Fibroblast of villous mesenchyme (primary cell): ENCODE measurements at places on chromosomes 7 and 10.

GRCh38 chr7:11843113-11843765, 11.2 kb upstream of the THSD7A start:
- DNase-seq: no peak

DNA sequence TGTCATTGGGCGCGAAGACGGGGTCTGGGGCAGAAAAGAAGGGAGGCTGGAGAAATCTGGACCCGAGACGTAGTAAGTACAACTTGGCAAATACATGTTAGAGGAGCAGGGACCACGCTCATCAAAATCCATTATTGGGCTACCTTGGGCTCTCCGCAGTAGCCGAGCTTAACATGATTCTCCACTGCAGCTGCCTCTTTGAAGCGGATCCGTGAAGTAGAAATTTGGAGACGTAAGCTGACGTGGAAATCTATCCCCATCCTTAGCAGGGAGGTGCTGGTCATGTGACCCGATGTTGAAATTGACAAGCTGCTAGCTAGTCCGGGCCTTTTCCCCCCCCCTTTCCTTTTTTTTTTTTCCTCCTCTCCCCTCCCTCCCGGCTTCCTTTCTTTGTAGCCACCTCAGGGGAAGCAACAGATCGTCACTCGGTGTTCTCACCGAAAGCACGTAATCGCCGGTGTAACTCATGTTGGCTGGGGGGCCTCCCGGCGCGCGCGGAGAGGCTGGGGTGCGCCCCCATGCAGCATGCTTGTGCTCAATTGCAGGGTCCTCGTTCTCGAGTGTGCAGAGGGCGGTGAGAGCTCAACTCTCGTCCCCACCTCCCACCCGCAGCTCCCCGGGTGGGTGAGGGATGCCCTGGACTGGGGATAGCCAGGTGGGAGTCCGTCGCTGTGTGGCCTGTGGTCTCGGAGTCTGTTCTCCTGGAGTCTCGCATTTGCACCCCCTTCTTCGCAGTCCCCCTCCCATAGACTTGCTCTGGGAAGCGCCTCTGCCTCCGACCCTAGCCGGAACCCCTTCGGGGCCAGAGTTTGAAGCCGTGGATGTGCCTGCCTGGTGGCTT, at the start of gene HOXA11:
TSS of gene HOXA11 (minus strand) at position 220 of the 841 bp plus-strand sequence. CDS start at position 132, 88 bp downstream.
- peak; percentile 99 for DNase-seq

- no peak for DNase-seq
These were observed 48.5 kb downstream of the RASGEF1A start for GRCh38 chr10:43218206-43218950.

DNA sequence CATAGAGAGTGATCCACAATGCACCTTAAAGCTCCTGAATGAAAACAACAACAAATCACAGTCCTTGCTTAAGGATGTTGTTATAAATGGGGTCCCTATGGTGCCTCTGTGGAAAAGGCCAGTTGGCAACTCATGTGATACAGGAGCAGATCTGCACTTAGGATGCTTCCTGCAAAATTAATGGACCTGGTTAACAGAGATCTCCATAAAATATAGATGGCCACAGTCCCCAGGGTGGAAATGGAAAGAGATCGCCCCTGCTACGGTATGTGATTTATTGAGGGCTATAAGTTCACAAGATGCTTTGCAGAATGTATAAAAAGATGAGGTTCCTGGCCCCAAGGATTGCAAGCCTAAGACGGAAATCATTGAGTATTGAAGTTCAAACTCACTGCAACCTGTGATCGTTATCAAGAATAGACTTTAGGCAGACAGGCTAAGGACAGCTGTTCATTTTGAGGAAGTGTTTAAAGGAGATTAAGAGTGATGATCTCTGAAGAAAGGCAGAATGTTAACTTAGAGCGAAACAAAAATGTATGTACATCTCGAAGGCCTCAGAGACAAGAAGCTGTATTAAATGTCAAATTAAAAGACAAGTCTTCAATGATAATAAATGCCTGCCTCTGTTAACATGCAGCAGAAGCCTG, 174.1 kb upstream of the PLPP4 start:
- DNase-seq: no peak

DNA sequence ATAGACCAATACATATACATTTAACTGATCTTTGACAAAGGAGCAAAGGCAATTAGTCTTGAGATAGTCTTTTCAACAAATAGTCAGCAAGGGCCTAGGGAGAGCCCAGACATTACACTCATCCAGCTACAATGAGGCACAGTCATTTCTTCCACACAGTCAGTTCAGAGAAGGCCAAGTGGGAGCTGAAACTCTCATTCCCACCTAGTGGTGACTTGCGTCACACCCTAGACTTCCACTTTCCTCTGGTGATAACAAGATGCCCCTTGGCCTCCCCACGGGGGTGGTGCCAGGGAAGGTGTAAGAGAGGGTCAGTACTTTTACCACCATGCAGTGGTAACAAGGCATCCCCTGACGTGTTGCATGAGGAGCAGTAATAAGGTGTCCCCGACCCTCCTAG, 8.0 kb downstream of the FRMPD2 start:
- DNase-seq: no peak

DNA sequence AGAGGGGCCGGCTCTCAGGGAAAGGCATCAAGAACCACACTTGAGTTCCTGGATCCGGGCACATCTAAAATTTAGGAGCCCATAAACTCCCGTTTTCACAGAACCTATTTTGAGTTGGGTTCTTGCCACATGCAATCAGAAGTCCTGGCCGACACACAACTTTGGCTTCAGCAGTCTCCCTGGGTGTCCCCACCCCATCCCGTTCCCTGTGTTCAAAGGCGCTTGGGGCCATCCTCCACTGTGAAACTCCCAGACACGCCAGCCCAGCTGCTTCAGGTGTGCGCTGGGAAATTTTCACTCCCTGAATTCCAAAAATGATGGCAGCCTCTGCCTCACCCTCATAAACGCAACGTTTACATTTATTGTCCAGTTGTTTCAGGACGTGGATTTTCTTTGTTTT, 8.4 kb upstream of the ZFAND2A start:
- DNase-seq: no peak

DNA sequence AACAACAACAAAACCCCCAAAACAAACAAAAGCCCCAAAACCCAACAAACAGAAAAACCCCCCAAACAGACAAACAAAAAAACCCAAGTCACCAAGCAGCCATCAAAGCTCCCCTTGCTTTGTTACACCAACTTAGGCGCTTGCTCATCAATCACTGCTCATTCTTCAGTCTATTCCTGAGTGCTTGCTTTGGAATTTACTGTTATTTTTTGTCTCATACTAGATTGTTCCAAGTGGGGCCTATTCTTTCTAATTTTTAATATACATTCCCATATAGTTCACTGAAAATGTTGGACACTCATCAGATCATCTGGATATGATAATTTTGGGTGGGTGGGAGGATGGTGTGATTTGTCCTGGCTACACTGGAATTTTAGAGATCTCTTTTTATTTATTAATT, 126.0 kb upstream of the JCAD start:
- no peak for DNase-seq

GRCh38 chr10:43882711-43883110, 234.0 kb upstream of the ZNF32 start:
- no peak for DNase-seq

DNA sequence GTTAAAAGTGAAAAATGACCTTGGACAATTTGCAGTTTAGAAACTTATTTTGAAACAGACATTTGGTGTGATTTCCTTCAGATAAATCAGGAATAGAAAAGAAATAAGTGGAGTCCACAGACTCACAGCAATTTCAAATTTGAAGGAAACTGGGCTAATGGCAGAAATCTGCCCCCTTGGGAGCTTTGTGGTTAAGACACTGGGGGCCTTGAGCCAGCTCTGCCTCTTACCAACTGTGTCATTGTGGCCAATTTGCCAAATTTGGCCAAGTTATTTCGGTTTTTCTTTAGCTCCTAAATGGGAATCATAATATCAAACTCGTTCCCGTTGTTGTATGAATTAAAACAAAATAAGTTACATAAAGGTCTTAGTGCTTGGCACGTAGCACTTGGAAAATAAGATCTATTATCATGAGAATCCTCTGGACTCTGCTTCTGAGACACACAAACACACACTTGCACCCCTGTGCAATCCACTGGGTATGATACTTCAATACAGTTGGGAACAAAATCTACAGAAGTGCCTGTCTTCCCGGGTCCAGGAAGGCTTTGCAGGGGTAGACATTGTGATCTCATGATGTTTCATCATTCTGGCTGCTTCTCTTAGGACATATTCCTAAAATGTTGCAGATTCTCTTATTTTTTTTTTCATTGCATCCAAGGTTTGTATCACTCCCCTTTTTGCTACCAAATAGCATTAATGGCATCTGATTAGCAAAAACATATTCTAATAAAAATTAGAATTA, 4.9 kb downstream of the ARMC3 start:
- no peak for DNase-seq

DNA sequence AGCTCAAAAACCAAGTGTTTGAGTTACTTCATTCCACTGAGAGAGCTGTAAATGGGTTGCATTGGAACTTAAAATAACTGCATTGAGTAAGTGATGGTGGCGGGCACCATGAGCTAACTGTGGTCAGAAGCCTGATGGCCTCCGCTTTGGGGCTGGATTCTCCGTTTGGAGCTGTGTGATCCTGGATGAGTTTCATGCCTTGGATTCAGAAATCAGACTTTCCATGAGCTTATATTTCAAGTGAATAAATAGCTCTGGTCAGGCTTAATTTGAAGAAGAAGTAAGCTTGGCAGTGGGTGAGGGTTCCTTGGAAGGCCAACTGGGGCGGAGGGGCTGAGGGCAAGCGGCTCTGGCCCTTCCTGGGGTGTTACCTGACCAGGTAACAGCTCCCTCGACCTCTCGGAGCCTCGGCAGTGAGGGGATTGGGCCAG, 5.6 kb downstream of the HTRA1 start:
- no peak for DNase-seq

- no peak for DNase-seq
These were observed 33.7 kb upstream of the CREB5 start for GRCh38 chr7:28378574-28379149.

DNA sequence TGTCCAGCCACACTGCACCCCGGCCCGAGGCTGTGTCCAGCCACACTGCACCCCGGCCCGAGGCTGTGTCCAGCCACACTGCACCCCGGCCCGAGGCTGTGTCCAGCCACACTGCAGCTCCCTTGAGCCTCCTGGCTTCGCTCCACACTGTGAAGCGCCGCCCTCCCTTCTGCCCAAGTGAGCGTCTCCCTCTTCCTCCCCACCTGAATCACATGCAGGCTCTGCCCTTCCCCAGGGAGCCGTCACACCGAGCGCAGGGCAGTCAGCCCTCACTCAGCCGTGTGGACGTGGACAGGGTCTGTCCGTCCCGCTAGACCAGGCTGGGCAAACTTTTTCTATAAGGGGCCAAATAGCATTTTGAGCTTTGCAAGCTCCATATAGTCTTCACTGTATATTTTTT, 27.6 kb downstream of the CFAP46 start:
- no peak for DNase-seq

DNA sequence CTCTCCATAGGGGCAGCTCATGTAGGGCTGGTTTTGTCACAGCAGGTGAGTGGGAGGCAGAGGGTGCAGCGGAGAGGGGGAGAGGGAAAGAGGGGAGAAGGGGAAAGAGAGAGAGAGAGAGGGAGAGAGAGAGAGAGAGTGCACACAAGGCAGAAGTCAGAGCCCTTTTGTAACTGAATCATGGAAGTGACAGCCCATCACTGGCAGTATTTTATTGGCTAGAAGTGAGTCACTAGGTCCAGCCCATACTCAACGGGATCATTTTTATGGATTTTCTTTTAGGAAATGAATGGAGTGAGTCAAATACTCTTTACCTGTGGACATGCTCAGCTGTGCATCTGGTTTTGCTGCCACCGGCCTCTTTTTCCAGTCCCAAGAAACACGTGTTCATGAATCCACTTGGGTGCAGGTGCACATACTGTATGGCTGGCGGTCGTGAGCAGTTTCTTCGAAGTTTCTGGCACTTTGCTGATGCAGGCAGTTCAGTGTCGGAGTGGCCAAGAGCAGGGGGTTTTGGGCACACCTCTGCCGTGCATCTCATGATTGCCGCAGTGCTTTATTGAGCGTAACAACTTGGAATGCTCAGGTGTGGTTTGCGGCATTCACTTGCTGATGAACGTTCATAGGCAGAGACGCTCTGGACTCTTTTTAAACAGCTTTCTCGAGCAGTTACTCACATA, 40.3 kb downstream of the DOCK1 start:
- DNase-seq: peak; percentile 14

DNA sequence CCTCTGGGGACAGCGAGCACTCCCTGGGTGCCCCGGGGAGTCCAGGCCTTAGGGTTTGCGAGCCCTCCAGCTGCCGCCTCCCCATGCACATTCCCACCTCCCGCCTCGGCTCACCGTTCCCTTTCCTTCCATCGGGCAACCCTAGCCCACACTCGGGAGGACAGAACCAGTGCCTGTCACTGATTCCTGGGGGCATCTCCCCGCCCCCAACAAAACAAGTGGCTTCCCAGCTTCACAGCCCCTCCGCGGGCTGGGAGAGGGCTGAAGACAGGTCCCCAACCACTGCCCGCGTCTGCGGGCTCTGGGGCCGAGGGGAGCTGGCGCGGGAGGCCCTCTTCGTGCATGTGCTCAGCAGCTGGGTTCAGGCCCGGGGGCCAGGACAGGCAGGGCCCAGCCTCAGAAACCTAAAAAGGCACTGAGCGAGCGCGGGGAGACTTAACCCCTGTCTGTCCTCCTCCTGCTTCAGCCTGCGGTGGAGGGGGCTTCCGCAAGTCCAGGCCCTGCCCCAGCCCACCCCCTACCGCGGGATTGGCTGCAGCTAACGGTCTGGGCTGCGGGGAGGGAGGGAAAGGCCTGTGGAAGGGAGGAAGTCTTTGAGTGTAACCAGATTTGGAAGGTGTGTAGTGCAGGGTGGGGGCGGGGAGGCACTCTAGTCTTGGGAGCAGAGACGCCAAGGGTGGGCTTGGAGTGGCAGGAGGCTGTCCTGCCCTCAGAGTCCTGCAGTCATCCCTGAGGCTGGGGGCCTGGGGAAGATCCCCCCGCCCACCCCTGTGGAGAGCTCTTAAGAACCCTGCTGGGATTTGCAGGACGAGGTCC, 1.2 kb downstream of the FLNC start:
- DNase-seq: peak; percentile 74

- peak; percentile 21 for DNase-seq
These were observed 202.6 kb upstream of the FOXK1 start for GRCh38 chr7:4479367-4480039.

DNA sequence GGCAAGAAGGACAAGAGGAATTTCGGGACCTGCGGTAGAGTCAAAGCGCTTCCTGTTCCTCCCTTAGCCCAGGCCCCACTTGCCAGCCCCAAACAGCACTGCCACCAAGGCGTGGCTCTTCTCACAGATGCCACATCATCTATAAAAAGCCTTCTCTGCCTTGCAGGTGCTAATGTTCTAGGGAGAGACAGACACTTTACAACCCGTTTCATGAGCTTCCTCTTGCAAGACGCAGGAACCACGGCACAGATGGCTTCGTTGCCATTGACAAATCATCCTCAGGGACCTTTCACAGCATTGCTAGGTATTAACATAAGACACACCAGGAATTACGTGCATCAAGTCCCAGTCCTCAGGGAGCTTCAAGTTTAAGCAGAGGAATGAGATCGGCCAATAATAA, 180.9 kb downstream of the JCAD start:
- no peak for DNase-seq
